Esophagus muscularis mucosa (tissue), 4 donors: ENCODE measurements at places on chromosomes 13 and 19.
A peak's percentile ranks its signal among the peaks of the same experiment; 100 is the strongest.

- no peak for DNase-seq
Measured at GRCh38 chr19:41934849-41935374, 6.7 kb upstream of the ERFL start.

DNA sequence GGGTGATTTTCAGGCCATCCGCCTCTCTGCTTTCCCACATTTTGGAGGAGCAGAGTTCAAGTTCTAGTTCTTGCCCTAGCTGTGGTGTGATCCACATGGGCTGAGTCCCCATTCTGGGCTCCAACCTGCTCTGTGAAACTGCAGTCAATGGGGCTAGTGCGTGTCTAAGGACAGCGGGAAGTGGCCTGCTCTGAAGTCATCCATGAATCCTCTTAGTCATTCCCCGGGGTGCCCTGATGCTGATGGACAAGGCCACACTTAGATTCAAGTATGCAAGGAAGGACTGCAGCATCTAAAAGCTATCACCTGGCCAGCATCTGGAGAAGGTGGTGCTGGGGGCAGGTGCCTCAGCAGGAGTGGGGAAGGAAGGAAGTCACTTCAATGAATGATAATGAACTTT is 94.6 kb downstream of the TSHZ3 start:
- no peak for DNase-seq

DNA sequence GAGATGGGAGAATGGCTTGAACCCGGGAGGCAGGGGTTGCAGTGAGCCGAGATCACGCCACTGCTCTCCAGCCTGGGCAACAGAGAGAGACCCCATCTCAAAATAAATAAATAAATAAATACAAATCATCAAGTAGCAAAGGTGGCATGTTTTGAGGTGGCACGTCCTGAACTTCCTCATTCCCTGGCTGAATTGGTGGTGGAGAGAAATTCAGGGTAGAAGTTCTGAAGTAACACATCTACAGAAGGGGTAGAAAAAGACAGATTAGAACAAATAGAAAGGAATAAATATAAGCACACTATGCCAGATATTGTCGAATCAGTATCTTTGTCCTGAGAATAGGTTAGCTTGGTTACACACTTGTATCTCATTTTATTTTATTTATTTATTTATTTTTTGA is 6.3 kb downstream of the IFI30 start:
- no peak for DNase-seq

DNA sequence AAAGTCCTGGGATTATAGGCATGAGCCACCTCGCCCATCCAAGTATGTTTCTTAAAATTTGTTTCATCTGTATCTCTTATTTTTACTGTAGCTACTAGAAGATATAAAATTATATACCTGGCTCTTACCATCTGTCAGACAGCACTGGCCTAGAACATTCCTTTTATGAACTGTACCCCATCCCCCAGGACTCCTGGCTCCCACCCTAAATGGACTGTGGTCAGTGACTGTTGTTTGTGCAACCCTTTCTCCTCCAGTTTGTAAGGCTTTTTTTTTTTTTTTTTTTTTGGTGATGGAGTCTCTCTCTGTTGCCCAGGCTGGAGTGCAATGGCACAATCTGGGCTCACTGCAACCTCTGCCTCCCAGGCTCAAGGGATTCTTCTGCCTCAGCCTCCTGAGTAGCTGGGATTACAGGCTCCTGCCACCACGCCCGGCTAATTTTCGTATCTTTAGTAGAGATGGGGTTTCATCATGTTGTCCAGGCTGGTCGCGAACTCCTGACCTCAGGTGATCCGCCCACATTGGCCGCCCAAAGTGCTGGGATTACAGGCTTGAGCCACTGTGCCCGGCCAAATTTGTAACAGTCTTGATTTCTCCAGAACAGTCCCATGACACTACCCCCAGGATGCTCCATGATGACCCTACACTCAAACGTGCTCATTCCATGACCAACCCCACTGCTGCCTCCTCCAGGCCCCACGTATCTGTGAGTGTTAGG is 2.5 kb downstream of the NDUFA3 start:
- DNase-seq: no peak

GRCh38 chr13:44155422-44156293 is 218.0 kb upstream of the SERP2 start:
- DNase-seq: peak; percentile 89

DNA sequence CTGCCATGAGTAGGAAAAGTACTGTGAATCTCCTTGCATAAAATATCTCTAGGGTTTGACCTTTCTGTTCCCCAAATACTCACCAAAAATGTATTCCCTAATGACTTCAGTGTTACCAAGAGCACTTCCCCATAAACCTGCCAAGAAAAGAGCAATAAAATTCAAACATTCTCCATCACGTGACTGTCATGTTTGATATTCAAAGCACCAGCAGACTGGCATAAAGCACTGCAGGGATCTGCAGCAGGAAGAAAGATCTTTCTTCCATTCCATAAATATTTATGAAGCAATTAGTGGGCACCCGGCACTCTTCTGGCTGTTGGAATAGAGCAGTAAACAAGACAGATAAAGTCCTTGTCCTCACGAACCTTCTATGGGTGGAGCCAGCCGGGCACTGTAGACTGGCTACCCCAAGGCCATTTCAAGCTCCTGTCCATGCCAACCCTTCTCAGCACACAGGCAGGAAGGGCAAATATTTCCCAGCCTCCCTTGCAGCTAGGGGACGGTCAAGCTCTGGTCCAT is 20.3 kb downstream of the PLA2G4C start:
- no peak for DNase-seq

GRCh38 chr13:48738311-48738710 is 84.6 kb downstream of the CYSLTR2 start:
- DNase-seq: no peak

DNA sequence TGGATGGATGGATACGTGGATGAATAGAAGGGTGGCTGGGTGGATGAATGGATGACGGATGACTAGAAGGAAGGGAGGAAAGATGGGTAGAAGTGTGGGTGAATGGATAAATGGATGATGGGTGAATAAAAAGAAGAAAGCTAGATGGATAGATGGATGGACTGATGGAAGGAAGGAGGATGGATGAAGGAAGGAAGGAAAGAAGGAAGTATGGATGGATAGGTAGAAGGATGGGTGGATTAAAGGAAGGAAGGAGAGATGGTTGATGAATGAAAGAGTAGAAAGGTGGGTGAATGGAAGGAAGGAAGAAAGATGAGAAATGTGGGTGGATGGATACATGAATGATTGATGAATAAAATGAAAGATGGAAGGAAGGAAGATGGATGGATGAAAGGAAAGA is 14.5 kb downstream of the ARHGEF18 start:
- DNase-seq: no peak

DNA sequence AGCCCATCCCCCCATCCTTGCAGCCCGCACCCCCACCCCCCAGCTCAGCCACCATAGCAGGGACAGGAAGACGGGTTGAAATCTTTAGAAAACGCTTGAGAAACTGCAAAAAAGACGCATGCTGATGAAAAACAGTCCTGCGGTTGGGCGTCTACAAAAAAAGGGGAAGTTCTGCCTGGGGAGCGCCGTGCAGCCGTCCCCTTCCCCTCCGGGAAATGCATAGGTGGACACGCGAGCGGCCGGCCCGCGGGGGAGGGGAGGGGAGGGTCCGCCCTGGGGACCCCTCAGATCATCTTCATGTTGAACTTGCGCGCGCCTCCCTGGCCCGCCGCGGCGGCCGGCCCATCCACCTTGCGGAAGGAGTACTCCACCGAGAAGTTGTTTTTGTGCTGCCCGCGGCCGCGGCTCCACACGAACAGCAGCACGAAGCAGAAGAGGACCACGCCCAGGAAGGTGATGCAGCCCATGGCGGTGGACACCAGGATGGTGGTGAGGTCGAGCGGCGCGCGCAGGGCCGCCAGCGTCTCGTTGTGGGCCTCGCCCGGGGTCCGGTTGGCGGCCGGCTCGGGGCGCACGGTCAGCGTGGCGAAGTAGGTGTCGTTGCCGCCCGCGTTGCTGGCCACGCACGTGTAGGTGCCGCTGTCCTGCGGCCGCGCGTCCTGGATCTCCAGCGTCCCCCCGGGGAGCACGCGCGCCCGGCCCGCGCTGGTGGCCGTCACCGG is 7.9 kb upstream of the PEAK3 start:
- no peak for DNase-seq

DNA sequence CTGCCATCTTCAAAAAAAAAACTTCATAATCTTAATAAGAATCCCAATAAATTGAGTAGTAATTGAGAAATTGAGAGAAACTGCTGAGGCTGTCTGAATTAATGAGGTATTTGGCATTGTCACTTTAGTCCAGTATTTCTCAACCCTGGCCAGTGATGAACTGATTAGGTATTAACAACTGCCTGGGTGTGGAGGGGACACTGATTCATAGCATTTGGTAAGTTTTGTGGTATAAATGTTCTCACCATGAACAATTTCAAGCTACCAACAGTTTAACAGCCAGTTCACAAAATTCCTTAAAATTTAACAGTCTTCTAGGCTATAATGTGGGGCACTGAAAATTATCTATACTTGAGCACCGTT is 18.3 kb downstream of the GPC6 start:
- DNase-seq: no peak

- DNase-seq: no peak
Measured at GRCh38 chr19:518598-519231, 11.4 kb downstream of the TPGS1 start.

DNA sequence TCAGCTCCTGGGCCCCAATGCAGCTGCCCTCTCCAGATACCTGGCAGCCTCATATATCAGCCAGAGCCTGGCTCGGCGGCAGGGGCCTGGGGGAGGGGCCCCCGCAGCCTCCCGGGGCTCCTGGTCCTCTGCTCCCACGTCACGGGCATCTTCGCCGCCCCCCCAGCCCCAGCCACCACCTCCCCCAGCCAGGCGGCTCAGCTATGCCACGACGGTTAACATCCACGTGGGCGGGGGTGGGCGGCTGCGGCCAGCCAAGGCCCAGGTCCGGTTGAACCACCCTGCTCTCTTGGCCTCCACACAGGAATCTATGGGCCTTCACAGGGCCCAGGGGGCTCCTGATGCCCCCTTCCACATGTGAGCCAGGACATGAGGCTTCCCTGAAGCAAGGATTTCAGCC is 10.8 kb downstream of the RPS16 start:
- DNase-seq: no peak

- DNase-seq: no peak
Measured at GRCh38 chr19:51324167-51324481, 12.7 kb downstream of the IGLON5 start.

- DNase-seq: no peak
Measured at GRCh38 chr19:33734913-33735312, 61.8 kb upstream of the KCTD15 start.

GRCh38 chr13:39410096-39410901 is 192.7 kb downstream of the LHFPL6 start:
- DNase-seq: no peak

DNA sequence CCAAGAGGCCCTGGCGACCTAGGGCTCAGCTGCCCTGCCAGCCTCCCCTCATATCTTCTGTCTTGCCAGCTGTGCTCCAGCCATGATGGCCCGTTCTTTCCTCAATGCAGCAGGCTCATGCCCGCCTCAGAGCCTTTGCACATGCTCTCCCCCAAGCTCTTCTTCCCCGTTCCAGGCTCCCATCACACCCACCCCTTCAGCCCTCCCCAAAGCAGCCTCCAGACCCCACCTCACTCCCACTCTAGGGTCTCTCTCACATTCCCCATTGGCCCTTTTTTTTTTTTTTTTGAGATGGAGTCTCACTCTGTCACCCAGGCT is 29.9 kb upstream of the ATP1A3 start:
- DNase-seq: no peak

- DNase-seq: no peak
Measured at GRCh38 chr13:40793339-40793738, 3.9 kb downstream of the SLC25A15 start.

- DNase-seq: no peak
Measured at GRCh38 chr13:44272692-44273091, 100.9 kb upstream of the SERP2 start.

- DNase-seq: no peak
Measured at GRCh38 chr19:34350161-34350561, 14.8 kb upstream of the GPI start.

DNA sequence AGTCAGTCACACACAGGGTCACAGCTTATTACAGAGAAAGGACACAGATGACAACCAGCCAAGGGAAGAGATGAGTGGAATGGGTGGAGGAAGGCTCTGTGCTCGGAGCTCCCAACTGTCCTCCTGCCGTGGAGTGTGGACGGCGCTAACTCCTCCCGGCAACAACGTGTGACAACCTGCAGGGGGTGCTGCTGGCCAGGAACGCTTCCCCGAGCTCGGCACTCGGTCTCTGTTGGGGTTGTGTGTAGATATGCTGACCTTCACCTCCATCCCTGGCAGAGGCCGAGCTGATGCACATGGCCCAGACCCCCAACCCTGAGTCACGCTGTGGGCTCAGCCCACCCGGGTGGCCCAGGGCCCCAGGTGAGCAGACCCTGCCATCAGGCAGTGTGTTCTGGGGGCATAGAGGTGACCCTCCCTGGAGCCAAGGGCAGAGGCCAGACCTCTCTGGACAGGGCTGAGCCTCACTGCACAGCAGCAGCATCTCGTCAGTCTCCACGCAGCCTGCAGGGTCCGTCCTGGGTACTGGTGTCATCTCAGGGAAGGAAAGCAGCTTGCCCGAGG is 14.1 kb downstream of the ZNF444 start:
- DNase-seq: no peak

- DNase-seq: no peak
Measured at GRCh38 chr19:35107545-35107944, 8.1 kb upstream of the FXYD3 start.

DNA sequence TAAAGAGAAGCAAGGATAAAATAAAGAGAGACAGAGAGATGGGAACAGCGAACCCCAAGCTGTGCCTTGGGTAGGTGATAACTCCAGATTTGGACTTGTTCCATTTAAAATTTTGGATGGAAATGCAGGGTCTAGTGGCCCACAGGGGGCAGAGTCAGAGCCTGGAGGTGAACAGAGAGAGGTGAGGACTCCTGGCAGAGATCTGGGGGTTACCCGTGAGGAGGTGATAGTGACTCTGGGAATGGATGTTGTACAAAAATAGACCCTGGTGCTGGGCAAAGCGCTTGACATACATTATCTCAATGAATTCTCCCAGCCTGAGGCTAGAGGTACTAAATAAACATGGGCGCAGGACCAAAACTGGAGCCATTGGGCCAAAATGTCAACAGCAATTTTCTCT is 14.3 kb upstream of the DHRS12 start:
- no peak for DNase-seq

DNA sequence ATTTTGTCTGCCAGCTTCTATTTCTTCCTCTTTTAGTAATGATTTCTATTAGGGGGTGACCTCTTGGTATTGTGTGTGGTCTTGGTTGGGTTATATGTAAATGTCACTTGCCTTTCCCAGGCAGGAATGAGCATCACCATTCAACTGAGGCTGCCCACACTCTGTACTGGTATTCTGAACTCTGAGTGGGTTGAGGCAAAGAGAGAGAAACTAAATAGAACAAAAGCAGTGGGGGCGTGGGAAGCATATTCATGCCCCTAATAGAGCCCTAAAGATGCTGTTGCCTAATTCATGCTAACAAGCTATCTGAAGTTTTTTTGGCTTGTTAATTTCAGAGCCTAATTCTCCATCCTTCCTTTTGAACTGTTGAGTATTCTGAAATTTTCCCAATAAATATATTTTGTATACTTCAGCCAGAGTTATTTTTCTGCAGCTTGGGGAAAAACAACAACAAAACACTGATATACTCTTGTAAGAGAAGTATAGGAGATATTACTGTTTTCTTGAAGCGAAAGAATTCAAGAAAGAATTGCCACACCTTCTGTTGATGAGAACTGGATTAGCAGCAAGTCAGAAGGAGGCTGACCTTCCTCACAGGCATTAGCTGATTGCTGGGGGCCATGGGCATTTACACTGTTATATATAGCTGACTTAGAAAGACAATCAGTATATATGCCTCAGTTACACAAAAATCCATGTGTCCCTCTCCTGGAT is 315.8 kb upstream of the KLF12 start:
- DNase-seq: no peak

- DNase-seq: no peak
Measured at GRCh38 chr19:19628501-19629134, 598 bp upstream of the LPAR2 start.

- no peak for DNase-seq
Measured at GRCh38 chr19:52296400-52296772, 583 bp upstream of the ZNF480 start.
